LNCaP clone FGC (cell line): ENCODE measurements at places on chromosomes 13 and 19.

GRCh38 chr19:45528744-45529419 is 21.6 kb downstream of the VASP start:
- no peak for DNase-seq

- DNase-seq = no peak
These were observed 65.9 kb upstream of the MCF2L start for GRCh38 chr13:112903071-112903577.

GRCh38 chr19:51780270-51780669 is 14.7 kb upstream of the FPR3 start:
- no peak for DNase-seq

DNA sequence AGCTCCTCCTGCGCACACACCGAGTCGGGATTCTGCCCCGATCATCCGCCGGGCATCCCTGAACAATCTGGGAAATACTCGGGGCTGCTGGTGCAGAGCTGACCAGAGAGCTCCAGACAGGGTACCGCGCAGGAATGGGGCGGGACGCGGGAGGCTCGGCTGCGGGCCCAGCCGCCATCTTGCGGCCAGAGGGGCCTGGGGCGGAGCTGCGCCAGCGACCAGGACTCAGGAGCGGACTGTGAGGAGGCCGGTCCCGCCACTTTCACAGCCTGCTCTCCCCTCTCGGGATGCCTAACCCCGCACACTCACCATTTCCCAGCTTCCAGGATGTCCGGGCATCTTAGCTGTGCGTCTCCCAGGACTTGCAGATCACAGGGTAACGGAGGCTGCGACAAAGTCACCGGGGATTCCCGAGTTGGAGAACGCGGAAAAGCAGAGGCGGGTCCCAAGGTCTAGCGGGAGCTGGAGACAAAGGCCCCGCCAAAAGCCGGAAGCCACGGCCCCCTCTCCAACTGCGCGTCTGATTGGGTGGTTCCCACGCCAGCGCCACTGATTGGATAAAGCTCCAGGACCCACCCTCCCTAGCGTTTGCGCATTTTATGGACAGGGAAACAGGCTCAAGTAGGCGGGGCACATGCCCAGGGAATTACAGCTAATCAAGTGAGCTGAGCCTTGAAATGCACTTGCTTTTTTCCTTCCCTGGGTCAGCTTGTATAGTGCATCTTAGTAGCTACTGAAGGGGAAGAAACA is 15.8 kb upstream of the ZNF43 start:
- peak; percentile 93 for DNase-seq

DNA sequence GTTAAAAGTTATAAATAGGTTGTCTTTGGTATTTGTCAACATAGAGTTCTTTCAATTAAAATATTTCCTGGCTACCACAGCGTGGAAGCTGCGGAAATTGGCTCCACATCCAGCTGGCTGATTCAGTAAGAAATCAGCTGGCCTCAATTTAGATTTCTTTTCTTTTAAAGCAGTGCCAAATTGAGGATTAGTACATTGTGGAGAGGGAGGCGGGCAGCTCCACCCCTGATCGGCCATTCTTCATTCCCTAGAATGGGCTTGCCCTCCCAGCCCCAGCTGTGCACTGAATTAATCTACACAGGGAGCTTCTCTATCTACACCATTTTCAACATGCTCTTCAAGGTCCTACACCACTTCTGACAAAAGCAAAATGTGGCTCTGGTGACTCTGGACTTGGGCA is 624.8 kb downstream of the DACH1 start:
- no peak for DNase-seq

- DNase-seq = no peak
These were observed 4.6 kb downstream of the CPAMD8 start for GRCh38 chr19:17021793-17022590.

- DNase-seq = no peak
These were observed 1.5 kb upstream of the CIRBP start for GRCh38 chr19:1267477-1268225.

DNA sequence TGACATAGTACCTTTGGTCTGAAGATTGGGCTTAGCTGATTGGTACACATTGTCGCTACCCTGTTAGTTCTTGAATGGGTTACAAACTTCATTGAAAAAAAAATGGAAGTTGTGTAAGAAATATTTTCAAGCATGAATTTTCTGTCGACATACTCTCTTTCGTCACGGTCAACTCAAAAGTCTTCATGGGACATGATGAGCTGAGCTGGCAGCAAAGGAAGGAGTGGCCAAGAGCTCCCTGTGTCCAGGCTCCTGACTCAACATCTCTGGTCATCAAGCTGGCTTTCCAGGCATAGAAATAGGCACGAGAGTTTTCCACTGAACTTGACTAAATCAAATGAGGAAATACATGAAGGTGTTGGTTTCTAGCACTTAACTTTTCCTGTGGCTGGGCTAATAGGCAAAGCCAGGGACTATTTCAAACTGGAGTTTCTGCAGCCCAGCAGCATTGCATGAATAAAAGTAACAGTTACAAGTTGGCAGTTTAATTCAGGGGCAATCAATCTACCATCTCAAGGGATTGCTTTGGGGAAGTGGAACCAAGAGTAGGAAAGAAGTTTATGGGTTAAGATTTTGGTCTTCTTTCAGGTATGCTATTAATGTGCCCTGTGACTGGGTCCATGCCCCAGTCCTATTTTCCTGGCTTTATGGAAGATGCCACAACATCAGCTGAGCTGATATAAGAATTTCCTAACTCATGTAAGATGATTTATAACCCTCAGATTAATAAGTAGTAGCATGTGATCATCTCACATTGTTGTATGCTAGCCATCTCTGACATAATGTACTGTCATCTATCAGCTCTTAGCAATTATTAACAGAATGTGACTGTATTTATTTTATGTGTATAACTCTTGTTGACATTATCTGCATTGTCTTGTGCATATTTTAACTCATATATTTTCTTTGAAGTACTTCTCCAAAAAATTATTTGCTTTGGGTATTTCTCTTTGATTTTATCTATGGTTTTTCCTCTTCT is 385.8 kb downstream of the DLEU7 start:
- DNase-seq = peak; percentile 83

DNA sequence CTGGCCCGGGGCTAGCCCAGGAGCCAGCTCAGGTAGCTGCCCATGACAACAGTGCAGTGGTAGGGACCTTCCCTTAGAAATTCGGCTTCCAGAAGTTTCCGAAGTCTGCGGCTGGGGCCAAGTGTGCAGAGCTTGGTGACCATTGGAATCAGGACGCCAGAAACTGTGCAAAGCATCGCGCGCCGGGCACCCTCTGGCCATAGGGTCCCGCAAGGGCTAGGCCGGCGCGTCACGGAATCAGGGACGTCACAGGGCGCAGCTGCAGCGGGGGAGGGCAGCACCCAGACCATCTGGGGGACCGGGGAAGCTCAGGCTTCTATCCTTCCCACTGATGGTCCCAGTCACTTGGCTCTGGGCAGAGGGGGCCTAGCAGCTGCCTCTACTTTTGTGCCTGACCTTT is 219.1 kb downstream of the MTUS2 start:
- DNase-seq = no peak

DNA sequence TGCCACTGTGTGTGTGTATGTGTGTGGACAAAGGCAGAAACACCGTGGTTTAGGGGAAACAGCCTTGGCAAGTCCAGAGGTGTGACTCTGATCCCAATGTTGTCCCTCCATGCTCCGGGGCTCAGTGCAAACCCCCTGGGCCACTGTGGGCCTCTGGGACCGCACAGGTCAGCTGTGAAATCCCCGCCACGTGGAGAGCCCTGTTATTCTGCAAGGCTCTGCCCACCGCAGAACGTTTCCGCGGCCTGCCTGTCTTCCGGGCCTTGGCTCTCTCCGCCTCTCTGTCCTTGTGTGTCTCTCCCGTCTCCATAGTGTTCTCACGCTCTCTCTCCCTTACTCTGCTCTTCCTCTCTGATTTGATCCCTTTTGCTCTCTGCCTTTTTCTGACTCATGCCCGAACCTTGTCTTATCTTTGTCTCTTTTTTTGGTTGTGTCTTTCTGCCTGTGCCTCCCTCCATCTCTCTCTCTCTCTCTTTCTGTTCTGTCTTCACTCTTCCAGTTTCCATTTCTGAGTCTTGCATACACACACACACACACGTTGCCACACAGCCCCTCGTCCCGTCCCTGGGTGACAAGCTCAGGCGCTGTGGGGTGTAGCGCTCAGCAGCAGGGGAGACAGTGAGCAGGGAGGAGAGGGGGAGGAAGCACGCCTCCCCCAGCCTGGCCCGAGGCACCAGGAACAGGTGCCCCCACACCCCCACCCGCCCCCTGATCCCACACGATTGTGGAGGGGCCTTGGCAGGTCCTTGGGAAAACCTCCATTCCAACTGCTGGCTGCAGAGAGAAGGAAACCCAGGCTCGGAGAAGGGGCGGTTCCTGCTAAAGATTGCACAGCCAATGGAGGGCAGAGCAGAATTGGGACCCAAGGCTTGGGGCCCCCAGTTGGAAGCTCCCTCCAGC is 3.0 kb downstream of the TTYH1 start:
- DNase-seq = no peak

GRCh38 chr19:3736106-3736724 is 25.3 kb downstream of the APBA3 start:
- DNase-seq = no peak

- DNase-seq = no peak
These were observed 7.7 kb downstream of the YIPF2 start for GRCh38 chr19:10920781-10921180.

- DNase-seq = no peak
These were observed 89.5 kb downstream of the ZNF100 start for GRCh38 chr19:21677696-21678418.

- no peak for DNase-seq
These were observed 2.3 kb downstream of the KISS1R start for GRCh38 chr19:919199-920050.

GRCh38 chr13:61030445-61030844 is 385.2 kb downstream of the PCDH20 start:
- no peak for DNase-seq

GRCh38 chr13:23159205-23159759 is 21.5 kb upstream of the SGCG start:
- DNase-seq = no peak

DNA sequence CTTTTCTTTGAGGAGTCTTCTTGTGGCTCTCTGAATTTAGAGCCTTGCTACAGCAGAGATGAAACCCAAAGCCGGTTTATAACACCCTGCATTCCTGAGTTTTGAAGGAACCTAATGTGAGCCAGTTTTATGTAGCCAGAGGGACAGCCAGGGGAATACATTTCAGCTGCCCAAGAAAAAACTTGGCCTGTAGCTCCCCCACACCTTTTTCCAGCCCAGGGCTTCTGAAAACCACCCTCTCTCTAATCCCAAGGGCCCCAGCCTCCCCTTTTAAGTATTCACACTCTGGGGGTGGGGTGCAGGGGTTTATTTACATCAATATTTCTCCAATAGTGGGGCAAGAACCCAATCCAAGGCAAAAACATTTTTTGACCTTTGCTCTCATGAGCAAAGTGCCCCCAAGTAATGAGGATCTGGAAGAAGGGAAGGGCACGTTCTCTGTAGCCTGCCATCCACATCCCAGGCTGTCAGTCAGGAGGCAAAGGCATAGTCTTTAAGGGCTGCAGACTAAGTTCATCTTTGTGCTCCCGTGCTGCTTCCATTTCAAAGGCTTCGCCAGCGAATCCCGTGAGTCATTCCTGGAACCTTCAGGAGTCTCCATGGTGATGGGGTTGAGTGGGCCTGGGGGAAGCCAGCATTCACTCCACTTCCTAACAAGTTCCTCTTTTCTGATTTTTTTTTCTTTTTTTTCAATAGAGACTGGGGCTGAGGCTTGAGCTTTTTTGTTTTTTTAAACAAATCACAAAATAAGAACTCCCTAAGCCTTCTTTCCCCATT is 33.2 kb upstream of the MEDAG start:
- DNase-seq = no peak

DNA sequence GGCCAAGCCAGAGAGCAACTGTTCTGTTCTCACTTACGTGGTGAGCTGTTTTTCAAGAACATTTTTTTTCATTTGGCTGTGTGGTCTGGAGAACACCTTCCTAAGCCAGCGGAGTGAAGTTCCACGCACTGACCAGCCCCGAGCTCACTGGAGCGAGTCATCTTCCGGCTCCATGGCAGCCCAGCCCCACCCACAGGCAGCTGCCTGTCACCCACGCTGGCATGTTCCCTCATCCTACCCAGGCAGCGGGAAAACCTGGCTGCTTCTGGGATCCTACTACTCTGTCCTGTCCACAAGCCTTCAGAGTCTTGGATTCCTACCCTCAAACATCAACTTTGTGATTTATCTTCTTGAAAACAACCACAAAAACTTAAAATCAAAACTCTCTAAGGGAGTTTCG is 76.2 kb downstream of the GGACT start:
- no peak for DNase-seq

DNA sequence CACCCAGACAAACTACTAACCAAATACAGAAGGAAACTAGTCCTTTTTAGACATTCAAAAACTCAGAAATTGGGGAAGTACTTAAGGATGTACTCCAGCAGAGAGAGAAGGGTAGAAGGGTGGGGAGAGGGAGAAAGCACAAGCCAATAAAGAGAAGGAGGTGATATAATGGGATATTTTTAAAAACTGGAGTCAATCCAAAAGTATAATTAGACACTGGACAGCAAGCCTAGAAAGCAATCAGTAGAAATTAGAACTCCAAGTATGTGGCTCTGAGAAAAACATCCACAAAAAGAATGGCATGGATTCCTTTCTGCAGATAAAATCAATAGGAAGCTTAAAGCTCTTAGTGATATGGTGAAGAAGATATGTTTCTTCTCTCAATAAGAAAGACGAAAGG is 55.8 kb downstream of the PEPD start:
- DNase-seq = no peak

GRCh38 chr13:50085063-50085462 is 69.8 kb downstream of the KCNRG start:
- DNase-seq = no peak

GRCh38 chr19:2355168-2356035 is 4.7 kb upstream of the TMPRSS9 start:
- no peak for DNase-seq

GRCh38 chr13:113373811-113374485 is 10.0 kb upstream of the GRTP1 start:
- no peak for DNase-seq

GRCh38 chr19:17473041-17473440 is 2.7 kb downstream of the SLC27A1 start:
- DNase-seq = no peak

- DNase-seq = no peak
These were observed 709 bp downstream of the N4BP2L1 start for GRCh38 chr13:32426990-32427851.

GRCh38 chr13:30329009-30329585 is 21.7 kb upstream of the KATNAL1 start:
- no peak for DNase-seq

DNA sequence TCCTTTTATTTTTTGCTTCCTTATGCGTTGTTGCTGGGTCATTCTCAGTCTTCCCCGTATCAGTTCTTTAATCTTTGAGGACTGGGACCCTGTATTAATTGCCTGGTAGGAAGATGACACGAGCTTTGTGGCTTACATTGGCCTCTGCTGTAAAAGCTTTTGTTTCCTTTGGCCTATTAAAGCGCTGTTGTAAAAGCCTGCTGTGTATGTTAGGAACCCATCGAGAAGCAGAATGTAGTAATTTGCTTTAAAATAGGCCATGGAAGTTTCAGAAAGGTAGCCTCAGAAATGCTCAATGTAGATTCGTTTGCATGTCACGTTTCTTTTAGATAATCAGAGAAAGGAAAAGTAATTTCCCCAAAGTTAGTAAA is 257.5 kb upstream of the STARD13 start:
- no peak for DNase-seq
